Aortic smooth muscle cell (primary cell): ENCODE measurements at places on chromosomes 1 and 21. TPM values are rescaled to one million over a fixed set of nuclear protein-coding genes. Genes with fewer than 3 reads are reported as not detected.

PKP1 gene
- total RNA-seq, result under 0.01 and 0.06 TPM in 2 replicates

KDM1A gene
- 63.7 and 72.3 TPM in 2 replicates for total RNA-seq

CTSK gene
- total RNA-seq, result 139 and 237 TPM in 2 replicates

VCAM1 gene
- total RNA-seq, result 0.66 and 12.7 TPM in 2 replicates

CDA gene
- 0.12 TPM in 1 of 2 replicates, not detected in the other for total RNA-seq

RYR2 gene
- total RNA-seq, result not detected in 2 replicates

KRTAP7-1 gene
- total RNA-seq, result not detected in 2 replicates

PTGFR gene
- 30.3 and 37.7 TPM in 2 replicates for total RNA-seq

ANKRD34A gene
- total RNA-seq, result 0.40 and 0.62 TPM in 2 replicates

RGS16 gene
- total RNA-seq, result 0.40 and 0.87 TPM in 2 replicates

FCGR3B gene
- total RNA-seq, result 0.26 TPM in 1 of 2 replicates, not detected in the other

OR2G6 gene
- total RNA-seq, result not detected in 2 replicates

CD2 gene
- total RNA-seq, result not detected in 2 replicates

FAM167B gene
- total RNA-seq, result 0.79 and 1.7 TPM in 2 replicates

CELA2B gene
- 0.13 TPM in 1 of 2 replicates, not detected in the other for total RNA-seq

LRRC40 gene
- 17.9 and 20.1 TPM in 2 replicates for total RNA-seq

DENND2C gene
- total RNA-seq, result 2.4 and 2.6 TPM in 2 replicates

TCHH gene
- total RNA-seq, result under 0.01 TPM in 1 of 2 replicates, not detected in the other

ESPN gene
- total RNA-seq, result not detected in 2 replicates

TP73 gene
- total RNA-seq, result not detected in 2 replicates

LYPD8 gene
- total RNA-seq, result not detected in 2 replicates

CADM3 gene
- 0.13 TPM in 1 of 2 replicates, not detected in the other for total RNA-seq

EXTL2 gene
- total RNA-seq, result 26.6 and 28.4 TPM in 2 replicates

RAP1A gene
- total RNA-seq, result 17.7 and 25.9 TPM in 2 replicates

GNAT2 gene
- 0.19 and 0.40 TPM in 2 replicates for total RNA-seq

MAPKAPK2 gene
- 33.8 and 36.9 TPM in 2 replicates for total RNA-seq

MIS18A gene
- total RNA-seq, result 6.4 and 8.2 TPM in 2 replicates

RNPC3 gene
- total RNA-seq, result 3.8 and 5.2 TPM in 2 replicates

C4BPB gene
- total RNA-seq, result not detected in 2 replicates

SYCP1 gene
- not detected in 2 replicates for total RNA-seq

KLF17 gene
- total RNA-seq, result 0.06 and 0.26 TPM in 2 replicates

NRAS gene
- 42.5 and 45.9 TPM in 2 replicates for total RNA-seq

PRKCZ gene
- 1.1 and 2.2 TPM in 2 replicates for total RNA-seq

CCDC190 gene
- 1.5 and 2.6 TPM in 2 replicates for total RNA-seq

HSD3B2 gene
- total RNA-seq, result not detected in 2 replicates

C1QB gene
- total RNA-seq, result 0.13 TPM in 1 of 2 replicates, not detected in the other

ABCB10 gene
- 13.2 and 14.5 TPM in 2 replicates for total RNA-seq

ZNF683 gene
- not detected in 2 replicates for total RNA-seq

ESRRG gene
- 0.06 and 0.13 TPM in 2 replicates for total RNA-seq

S100A7 gene
- total RNA-seq, result not detected in 2 replicates

OR6P1 gene
- not detected in 2 replicates for total RNA-seq

NPHS2 gene
- total RNA-seq, result not detected in 2 replicates

S100A4 gene
- total RNA-seq, result 462 and 473 TPM in 2 replicates

LRRC71 gene
- total RNA-seq, result 0.13 and 0.75 TPM in 2 replicates

BRDT gene
- total RNA-seq, result not detected in 2 replicates

AQP10 gene
- under 0.01 and 0.06 TPM in 2 replicates for total RNA-seq

CFAP74 gene
- total RNA-seq, result not detected in 2 replicates

ELAVL4 gene
- total RNA-seq, result not detected in 2 replicates

C1orf50 gene
- total RNA-seq, result 3.3 and 3.8 TPM in 2 replicates

PLEKHO1 gene
- 39.2 and 41.2 TPM in 2 replicates for total RNA-seq

IER5 gene
- total RNA-seq, result 13.7 and 16.3 TPM in 2 replicates

RCOR3 gene
- 14.8 and 24.4 TPM in 2 replicates for total RNA-seq

PRR9 gene
- not detected in 2 replicates for total RNA-seq

KRTAP13-3 gene
- not detected in 2 replicates for total RNA-seq
